ENCODE measurements at places on chromosomes 6 and 20.
A peak's percentile ranks its signal among the peaks of the same experiment; 100 is the strongest.

DNA sequence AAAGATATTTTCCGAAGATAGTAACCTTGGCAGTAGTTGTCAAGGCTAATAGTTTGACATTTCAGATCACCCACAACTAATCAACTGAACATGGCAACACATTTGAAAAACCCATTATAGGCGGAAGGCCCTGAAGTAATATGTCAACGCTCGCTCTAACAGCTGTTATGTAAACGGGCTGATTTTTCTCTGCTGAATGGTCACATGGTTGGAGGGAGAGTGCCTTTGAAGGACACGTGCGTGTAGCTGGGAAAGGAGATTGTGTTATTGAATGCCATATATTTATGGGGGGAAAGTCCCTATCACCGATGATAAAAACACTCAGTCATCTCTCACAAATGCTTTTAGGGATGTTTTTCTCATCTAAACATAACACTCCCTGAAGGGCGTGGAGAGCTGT, 160.0 kb upstream of the RALGAPA2 start:
- DNase-seq: no peak

GRCh38 chr6:97669191-97670031, 386.4 kb upstream of the MMS22L start:
- no peak for DNase-seq

GRCh38 chr6:28940294-28940857, 16.6 kb upstream of the TRIM27 start:
- DNase-seq: no peak

DNA sequence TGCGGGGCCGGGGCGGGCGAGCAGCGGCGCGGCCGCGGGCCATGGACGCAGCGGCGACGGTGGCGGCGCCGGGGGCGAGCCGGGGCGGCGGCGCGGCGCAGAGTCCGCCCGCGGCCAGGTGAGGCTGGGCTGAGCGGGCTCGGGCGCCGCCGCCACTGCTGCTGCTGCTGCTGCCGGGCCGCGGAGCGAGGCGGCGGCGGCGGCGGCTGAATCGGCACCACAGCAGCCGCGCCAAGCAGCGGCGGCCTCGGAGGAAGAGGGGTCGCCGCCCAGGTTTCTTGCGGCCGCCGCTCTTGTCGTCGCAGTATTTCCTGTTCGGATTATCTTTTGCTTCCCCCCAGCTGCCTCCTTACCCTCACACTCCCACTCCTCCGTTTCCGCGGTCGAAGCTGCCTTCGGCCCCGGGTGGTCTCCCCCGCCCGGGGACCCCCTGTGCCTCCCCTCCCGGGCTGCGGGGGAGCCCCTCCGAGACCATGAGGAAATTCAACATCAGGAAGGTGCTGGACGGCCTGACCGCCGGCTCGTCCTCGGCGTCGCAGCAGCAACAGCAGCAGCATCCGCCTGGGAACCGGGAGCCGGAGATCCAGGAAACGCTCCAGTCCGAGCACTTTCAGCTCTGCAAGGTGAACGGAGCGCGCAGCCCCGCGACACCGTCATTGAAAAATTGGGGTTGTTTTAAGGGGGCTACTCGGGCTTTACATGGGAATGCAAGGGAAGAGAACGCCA, at the start of gene STXBP5:
Gene STXBP5 (plus strand): TSS at position 358 of the 726 bp plus-strand sequence. CDS start 116 bp downstream, at position 474.
- no peak for DNase-seq

- DNase-seq: peak; percentile 17
These were observed 3.9 kb upstream of the SIGLEC1 start for GRCh38 chr20:3716195-3716834.

GRCh38 chr20:60142587-60142986, 184.4 kb downstream of the CDH26 start:
- no peak for DNase-seq

DNA sequence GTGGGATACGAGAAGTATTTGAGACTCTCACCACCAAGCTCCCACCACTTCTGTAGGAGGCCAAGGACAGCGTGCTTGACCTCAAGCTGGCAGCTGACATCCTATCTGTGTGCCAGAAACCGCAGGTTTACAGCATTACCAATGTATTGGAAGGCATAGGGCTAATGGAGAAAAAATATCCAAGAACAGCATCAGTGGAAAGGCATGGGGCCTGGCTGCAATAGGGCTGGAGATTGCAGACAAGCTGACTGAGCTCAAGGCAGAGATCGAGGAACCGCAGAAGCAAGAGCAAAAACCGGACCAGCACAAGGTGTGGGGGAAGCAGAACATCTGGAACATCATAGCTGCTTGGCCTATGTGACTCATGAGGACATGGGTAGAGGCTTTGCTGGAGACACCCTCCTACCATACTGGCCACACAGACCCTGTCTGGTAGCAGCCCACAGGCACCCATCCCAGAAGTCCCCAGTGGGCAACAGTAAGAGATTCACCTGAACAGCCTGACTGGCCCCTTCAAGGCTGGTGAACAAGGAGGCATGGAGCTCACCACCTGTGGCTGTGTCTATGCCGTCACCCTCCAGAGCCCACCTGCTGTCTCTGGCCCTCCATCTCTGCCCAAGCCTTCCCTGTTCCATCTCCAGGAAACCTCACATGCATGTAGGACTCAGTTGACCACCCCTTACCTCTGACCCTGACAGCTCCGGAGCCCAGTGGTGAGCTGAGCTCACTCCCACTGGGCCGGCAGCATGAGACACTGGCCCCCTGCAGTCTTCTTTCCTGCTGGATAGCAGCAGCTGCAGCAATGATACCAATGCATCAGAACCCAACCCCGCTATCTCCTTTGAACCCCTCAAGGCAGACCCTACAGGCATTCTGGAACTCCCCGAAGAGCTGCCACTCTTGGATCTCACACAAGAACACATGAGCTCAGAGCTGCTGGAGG, 171.1 kb downstream of the KIF6 start:
- no peak for DNase-seq

GRCh38 chr20:11140359-11140758, 466.6 kb upstream of the JAG1 start:
- no peak for DNase-seq

- no peak for DNase-seq
These were observed 31.8 kb downstream of the PHACTR1 start for GRCh38 chr6:12748411-12748810.

DNA sequence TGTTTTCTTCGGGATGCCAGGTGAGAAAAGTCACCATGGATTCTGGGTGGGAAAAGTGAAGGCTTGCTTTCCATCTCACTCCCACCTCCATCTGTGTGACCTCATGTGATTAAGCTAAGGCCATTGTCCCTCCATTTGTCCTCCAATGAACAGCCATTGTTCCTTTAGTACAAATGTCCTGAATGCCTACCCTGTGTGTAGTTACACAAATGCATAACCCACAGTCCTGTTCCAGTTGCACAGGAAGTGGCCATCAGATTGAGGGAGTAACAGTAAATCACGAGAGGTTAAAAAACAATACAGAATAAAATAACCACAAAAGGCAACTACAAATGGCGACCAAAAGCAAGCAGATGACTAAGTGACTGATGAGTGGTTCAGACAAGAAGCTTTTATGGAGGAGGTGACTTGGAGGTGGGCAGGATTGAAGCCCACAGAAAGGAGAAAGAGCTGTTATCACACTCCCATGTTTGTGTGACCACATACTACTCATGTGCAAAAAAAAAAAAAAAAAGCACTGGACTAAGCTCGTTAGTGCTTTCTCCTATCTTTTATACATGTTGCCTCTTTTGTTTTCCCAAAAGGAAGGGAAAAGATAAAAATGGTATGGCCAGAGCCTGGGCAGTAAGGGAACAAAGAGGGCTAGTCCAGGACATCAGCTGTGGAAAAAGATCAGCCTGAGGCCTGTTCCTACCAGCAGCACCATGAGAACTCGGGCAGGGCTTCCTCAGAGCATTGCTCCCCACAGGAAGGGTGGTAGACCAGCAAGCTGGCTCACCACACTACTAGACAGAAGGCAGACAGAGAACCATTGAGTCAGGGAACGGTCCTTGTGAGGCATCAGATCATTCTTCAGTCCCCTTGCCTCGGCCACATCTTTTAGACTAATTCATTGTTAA, 111.0 kb downstream of the TFAP2A start:
- no peak for DNase-seq

DNA sequence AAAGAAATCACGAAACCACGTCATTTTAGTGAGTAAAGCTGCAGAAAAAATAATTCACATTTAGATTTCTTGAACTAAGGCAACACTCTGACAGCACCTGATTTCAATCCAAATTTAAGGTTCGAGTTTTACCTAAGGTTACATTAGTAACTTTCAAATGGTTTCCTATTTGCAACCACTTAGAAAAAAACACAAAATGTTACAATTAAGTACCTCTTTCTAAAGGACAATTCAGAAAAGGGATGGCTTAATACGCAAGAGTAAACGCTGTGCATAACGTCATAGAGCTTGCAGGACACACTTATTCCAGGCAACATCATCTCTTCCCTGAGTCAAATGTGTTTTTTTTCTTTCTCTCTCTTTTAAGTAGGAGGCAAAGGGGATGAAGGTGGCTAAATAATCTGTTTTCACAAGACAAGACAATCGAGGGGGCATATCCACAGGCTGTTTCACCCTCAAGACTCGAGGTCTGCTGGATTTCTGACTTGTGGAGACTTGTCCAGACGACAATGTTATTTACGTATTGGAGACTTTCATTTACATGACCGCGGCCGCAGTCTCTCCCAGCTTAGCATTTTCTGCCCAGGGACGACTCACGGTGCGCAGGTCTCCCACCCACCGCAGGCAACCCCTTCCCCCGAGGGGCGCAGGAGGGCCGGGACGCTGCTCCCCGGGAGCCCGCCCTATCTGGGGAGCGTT, 86.0 kb downstream of the SESN1 start:
- DNase-seq: no peak

GRCh38 chr6:65646544-65646943, 60.5 kb downstream of the EYS start:
- no peak for DNase-seq

DNA sequence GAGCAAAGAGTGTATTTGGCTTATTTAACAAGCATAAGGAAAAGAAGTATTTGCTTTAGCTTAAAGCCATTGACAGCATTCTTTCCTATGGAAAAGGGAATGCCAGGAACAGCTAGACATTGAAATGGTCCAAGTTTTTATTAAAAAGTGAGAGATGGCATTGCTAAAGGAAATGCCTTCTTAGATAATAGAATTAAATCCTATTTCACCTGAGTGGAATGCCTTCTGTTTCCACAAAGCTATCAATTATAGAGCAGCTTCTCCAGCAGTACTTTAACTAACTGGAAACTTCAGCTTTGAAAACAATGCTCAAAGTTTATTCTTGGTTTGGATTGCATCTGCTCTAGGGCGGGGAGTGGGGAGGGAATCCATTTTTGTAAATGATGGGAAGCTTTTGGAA, 85.1 kb upstream of the CNKSR3 start:
- DNase-seq: no peak

DNA sequence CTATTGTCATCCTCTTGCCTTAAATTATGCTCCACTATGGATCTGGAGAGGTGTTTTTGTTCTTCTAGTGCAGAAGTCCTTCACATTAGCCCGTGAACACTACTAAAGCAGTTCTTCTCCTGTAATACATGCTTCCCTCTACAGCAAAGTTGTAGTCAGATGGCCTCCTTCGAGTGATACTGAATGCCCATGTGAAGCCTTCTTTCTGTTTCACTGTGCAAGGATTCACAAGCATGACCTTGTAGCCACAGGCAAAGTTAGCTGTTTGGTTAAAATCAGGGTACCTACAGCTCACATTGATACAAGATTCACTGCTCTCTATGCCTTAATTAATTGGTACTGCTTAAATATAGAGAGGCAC, 47.6 kb downstream of the ARHGAP18 start:
- no peak for DNase-seq
